ENCODE measurements at places on chromosomes 1 and 21.
A peak's percentile ranks its signal among the peaks of the same experiment; 100 is the strongest.

DNA sequence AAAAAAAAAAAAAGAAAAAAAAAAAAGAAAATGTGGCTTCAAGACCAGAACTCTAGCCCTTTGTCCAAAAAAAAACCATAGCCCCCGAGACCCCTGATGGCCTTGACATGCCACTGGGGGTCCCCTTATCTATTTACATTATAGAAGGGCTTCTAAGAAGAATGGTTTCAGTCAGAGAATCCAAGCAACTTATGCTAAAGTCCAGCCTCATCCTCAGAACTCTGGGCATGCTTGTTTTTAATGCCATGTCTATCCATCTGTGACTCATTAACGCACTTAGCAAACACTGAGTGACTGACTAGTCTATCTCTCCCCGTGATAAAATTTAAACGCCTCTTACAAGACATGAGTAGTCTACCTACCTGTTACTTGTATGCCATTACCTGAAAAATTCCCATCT lies 29.3 kb downstream of the ERG start:
- ATAC-seq: no peak

GRCh38 chr1:38135625-38136414 lies 89.2 kb upstream of the POU3F1 start:
- peak; percentile 67 for ATAC-seq

GRCh38 chr1:234325878-234326496 lies 47.3 kb upstream of the COA6 start:
- ATAC-seq: no peak

GRCh38 chr1:209231476-209232156 lies 351.9 kb upstream of the CAMK1G start:
- no peak for ATAC-seq

- no peak for ATAC-seq
Observed at GRCh38 chr21:40901691-40902090, 54.7 kb upstream of the DSCAM start.

GRCh38 chr1:20187813-20188454 lies 1.6 kb upstream of the PLA2G2C start:
- no peak for ATAC-seq

DNA sequence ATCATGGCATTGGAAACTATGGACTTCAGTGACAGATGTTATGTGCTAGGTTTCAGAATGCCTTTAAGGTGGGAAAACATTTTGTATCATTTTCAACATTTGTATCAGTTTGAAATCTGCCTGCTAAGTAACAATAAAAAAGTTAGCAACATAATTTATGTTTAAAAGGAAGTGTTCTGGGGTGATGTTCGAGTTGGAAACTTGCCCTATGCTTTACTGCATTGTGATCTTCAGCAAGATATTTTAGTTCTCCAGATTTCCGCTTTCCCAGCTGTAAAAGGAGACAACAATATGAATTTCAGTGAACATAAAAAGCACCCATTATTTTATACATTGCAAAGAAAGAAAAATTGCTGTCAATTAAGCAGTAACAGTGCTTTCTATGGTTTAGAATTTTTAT lies 187.4 kb downstream of the DISC1 start:
- ATAC-seq: no peak

GRCh38 chr1:236095705-236096520 lies 31.0 kb upstream of the NID1 start:
- ATAC-seq: no peak

GRCh38 chr1:65948609-65949229 lies 156.0 kb downstream of the PDE4B start:
- ATAC-seq: peak; percentile 49

- ATAC-seq: no peak
Observed at GRCh38 chr1:226881515-226882185, 11.2 kb downstream of the PSEN2 start.
